ENCODE measurements at places on chromosomes 6 and 20. TPM values are rescaled to one million over a fixed set of nuclear protein-coding genes. Genes with fewer than 3 reads are reported as not detected.

The HLA-DRA gene
- total RNA-seq: 108 TPM

The KIAA1586 gene
- 16.9 TPM for total RNA-seq

DNA sequence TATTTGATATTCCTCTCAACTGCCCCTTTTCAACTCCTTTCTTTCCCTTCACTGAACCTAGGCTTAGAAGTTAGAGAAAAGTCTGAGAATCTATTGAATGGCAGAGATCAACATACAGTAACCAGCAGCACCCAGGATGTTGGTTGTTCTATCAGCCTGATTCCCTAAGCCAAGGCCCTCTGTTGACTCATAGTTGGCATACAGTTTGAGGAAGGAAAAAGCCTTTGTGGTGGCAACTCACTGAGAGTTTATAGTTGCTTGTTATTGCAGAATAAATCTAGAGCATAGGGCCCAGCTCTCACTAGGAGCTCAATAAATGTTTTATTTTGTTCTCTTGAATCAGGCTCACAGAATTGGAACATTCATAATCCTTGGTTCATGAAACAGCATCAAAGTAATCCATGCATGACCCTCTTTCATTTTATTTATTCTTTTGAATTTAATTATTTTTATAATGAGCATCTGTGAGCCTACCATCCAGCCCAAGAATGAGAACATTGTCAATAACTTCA, 119.1 kb upstream of the ADGRF1 start:
- no peak for DNase-seq

DNA sequence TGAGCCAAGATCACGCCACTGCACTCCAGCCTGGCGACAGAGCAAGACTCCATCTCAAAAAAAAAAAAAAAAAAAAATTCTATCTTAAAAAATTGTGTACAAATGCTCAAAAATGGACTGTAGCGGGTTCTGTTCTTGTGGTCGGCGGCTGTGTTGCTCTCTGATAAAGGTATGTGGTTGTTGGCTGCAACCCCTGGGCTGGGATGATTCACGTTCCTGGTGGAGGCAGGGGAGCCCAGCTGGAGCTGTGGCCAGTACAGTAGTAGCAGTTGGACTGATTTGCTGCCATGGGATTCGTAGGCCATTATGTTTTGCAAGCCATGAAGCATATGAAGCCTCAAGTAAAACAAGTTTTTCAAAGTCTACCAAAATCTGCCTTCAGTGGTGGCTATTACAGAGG, 22.3 kb downstream of the MDN1 start:
- no peak for DNase-seq

DNA sequence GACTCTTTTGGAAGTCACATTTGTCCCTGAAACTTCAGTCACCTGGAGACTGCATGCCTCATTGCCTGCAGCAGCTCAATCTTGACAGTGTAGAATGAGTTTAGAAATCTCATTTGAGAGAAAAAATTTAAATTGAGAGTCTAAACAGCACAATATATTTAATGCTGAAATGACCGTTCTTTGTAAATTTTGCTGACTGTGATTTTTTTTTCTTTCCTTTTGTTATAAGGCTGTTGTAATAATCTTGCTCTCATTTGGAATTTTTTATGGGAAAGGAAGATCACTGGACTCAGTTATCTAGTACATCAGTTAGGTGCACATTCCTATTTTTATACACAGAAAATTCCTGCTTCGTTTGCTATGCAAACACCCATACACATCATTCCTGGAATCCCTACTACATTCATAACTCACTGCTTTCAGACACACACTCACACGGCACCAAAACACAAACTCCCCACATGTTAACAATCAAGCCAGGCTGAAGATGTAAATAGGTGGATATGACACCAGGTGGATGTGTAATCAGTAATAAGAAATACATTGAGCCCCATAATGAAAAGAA, 43.8 kb downstream of the PTCHD4 start:
- no peak for DNase-seq

DNA sequence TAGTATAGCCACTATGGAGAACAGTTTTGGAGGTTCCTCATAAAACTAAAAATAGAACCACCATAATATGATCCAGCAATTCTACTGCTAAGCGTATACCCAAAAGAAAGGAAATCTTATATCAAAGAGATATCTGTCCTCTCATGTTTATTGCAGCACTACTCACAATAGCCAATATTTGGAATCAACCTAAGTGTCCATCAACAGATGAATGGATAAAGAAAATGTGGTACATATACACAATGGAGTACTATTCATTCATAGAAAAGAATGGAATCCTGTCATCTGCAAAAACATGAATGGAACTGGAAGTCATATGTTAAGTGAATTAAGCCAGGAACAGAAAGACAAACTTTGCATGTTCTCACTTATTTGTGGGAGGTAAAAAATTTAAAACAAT, 5.7 kb upstream of the CD2AP start:
- DNase-seq: no peak
